SW 1271 (cell line): ENCODE measurements at places on chromosomes 1 and 21.

GRCh38 chr1:175888996-175889395 lies 145.6 kb upstream of the TNR start:
- no peak for DNase-seq

DNA sequence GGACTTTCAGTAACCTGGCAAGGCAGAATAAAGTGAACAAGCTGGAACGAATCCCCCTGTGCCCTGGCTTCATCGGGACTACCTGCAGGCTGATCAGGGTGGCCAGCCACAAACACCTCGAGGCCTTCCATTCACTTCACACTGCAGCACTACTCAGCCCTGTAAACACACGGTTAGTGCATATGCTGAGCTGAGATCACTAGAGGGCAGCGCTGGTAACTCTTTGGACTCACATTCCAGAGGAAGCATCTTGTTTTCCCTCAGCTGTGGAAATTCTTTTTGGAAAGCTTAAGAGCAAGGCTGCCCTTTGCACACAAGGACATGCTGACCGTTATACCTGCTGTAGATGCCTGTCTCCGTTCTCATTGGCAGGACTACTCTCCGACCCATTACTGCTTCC lies 32.1 kb downstream of the PCSK9 start:
- DNase-seq = peak; percentile 17

DNA sequence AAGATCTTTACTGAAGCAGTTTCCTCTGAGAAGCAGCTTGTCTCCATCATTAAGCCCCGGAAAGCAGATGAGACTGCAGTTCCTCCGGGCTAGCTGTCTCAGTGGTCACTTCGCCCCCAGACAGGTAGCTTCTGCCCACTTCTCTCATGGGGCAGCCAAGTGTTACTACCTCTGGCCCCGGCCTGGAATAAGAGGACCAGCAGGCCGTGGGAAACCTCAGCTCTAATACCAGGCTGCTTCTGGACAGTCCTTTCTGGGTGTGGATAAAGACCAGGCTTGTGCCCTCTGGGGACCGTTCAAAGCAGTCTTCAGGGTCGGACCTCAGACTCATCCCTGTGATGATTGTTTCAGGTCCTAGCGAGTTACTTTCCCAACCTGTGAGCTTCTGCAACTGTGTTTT lies 54.8 kb downstream of the RUNX3 start:
- no peak for DNase-seq

DNA sequence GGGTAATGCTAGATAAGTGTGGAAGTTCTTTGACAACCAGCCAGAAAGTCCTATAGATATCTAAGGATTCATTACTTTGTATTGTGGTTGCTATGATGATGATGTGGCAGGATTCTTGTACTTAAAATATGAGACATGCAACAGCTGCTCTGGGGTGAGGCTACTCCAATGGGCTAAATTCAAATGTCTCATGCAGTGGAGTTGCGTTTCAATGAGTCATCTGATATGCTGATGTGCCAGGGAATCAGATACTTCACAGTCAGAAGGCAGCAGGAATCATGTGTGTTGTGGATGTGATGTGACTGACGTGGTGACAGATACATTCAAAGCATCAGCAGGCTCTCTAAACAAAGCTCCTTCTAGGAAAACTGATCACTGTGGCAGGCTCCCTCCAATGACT lies 66.5 kb downstream of the TSEN15 start:
- DNase-seq = no peak

DNA sequence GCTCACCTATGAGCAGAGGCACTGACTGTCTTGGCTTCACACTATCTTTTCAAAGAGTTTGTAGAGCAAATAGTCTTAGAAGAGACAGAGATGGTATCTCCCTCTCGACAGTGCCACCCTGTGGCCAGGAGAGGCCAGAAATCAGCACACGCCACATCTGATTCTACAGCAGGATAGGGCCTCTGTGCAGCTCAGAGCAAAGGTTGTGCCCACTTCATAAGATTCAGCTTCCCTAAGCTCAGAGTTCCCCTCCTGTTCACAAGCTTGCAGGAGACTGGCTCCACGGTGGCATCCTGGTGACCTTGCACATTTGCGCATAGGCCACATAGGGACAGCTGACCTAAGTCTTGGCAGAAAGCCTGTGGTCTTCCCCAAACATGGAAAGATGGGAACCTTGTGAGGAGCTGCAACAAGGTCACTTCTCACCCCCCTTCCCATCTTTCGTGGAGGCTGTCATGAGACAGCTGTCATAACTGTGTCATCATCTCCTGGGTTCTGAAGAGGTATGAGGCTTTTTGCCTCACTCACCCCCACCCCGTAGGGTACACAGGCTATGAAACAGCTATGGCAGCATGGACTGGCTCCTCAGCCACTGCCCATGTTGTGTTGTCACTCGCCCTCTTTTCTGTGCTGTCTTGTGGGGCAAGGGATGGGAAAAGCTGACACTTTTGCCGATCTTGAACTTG lies 3.0 kb downstream of the ITLN2 start:
- no peak for DNase-seq

GRCh38 chr1:17515902-17516301 lies 23.6 kb upstream of the ARHGEF10L start:
- DNase-seq = no peak
